Ecto neural progenitor cell (in vitro differentiated cells): ENCODE measurements at places on chromosomes 12 and 14.

DNA sequence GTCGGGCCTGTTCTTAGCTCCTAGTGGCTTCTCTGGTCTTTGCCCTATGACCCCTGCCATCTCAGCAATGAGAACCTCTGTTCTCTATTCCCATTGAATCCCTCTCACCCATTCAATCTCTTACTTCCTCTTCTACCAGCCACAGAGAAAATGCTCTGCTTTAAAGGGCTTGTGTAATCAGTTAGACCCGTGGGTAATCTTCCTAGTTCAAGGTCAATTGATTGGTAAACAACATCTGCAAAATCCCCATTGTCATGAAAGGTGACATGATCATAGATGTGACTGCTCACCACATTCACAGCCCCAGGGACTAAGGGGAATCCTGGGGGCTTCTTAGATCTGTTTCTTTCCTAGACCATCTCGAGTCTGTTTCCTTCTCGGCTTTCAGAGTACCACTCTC is 7.2 kb upstream of the CCDC197 start:
- no peak for DNase-seq

GRCh38 chr14:91911474-91912032 is 35.9 kb downstream of the FBLN5 start:
- no peak for DNase-seq

GRCh38 chr12:132803888-132804287 is 24.8 kb downstream of the GOLGA3 start:
- no peak for DNase-seq

DNA sequence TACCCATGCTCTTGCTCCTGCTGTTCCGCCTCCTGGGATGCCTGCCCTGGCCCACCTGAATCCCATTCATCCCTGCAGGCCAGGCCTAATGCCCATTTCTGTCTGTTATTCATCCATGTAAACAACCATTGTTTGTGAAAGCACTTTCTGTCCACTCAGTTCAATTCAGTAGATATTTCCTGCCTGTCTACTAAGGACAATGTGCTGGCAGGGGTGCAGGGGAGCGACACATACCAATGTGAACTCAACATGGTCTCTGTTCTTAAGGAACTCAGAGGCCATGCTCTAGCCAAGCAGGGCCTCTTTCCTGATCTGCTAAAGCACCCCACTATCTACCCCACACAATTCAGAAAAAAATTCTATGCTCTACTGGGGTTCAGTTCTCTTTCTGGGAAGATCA is 88.5 kb upstream of the ZFP36L1 start:
- no peak for DNase-seq

- DNase-seq = no peak
Measured at GRCh38 chr14:79660053-79660939, 551.0 kb downstream of the DIO2 start.

DNA sequence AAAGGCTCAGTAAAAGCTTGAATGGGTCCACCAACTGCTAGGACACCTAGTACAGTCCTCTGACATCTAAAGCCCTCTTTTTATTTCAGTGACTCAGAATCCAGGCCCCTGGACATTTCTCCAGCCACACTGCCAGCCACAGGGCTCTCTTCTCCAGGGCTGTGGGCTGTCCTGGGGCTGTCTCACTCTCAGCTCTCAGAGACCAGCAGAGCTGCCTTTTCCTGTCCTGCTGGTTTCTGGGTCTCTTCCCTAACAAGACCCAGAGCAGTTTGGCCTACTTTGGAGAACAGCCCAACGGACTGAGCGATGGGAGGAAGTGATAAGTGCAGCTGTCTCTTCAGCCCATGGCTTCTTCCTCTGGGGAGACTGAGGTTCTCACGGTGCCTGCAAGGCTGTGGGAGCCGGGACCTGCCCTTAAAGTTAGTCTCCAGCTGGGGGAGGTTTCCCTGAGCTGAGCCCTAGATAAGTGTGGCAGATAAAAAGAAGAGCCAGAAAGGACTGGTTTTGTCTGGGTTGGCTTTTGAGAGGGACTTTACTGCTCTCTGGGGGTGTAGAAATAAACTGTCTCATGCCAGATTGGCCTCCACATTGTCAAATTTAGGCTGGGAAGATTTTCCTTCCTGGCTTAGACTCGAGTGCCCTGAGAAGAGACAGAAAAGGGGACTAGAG is 979.8 kb downstream of the VRK1 start:
- DNase-seq = no peak

GRCh38 chr14:99253890-99254289 is 18.1 kb downstream of the BCL11B start:
- DNase-seq = no peak

DNA sequence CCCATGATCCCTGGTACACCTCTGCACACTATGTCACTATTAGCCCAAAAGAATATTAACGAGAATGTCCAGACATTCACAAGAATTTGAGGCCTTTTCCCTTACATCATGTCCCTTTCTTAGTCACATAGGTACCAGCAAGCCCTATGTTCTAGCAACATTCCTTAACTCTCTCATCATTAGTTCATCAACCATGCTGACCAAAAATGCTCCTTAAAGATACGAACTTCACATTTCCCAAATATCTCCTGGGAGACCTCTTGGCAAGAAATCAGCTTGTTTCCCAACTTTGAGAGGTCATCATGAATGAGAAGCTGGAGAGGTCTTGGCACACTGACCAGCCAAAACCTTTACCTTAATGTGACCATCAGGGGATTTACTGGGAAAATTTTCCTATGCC is 4.6 kb downstream of the SALL2 start:
- DNase-seq = no peak

- no peak for DNase-seq
Measured at GRCh38 chr12:1213618-1214205, 222.7 kb downstream of the ERC1 start.

- DNase-seq = no peak
Measured at GRCh38 chr14:35879654-35880249, 53.6 kb downstream of the BRMS1L start.

- no peak for DNase-seq
Measured at GRCh38 chr14:65424531-65424930, 12.0 kb downstream of the FUT8 start.

GRCh38 chr14:63438065-63438757 is 105.0 kb downstream of the PPP2R5E start:
- no peak for DNase-seq

DNA sequence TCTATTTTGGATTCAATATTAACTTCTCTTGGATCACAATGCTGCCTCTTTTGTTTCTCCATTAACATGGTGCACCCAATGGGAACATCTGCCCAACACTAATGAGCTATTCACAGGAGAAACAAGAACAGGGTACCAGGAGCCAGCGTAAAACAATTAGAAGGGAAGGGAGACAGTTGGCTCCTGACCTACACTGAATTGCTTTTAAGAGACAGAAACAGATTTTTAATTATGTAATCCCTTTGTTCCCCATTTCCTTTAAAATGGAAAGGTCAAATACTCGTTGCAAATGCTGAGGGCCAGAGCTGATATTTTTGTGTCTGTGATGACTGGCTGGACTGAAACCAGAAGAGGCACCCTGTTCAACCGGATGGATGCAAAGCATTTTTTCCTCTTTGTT is 108.3 kb downstream of the SEC23A start:
- DNase-seq = no peak

DNA sequence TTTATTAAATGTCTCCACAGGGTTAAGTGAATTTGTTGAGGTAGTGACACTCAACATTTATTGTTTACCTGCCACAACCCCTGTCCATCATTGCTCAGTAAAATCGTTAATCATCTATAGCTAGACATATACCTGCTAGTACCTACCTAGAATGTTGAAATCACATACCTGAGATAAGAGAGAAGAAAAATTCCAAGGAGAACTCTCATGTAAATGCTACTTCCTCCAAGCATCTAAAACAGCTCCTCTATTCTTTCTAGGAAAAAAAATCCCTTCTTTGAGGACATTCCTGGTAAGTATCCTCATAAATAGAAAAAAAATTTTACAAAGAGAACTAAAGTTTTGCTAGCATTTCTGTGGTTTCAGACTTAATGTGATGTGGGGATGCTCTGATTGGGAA is 325.1 kb downstream of the DAD1 start:
- no peak for DNase-seq

- DNase-seq = no peak
Measured at GRCh38 chr14:95701846-95702221, 12.1 kb downstream of the TCL1A start.

- no peak for DNase-seq
Measured at GRCh38 chr14:102370305-102370809, 7.6 kb downstream of the TECPR2 start.

DNA sequence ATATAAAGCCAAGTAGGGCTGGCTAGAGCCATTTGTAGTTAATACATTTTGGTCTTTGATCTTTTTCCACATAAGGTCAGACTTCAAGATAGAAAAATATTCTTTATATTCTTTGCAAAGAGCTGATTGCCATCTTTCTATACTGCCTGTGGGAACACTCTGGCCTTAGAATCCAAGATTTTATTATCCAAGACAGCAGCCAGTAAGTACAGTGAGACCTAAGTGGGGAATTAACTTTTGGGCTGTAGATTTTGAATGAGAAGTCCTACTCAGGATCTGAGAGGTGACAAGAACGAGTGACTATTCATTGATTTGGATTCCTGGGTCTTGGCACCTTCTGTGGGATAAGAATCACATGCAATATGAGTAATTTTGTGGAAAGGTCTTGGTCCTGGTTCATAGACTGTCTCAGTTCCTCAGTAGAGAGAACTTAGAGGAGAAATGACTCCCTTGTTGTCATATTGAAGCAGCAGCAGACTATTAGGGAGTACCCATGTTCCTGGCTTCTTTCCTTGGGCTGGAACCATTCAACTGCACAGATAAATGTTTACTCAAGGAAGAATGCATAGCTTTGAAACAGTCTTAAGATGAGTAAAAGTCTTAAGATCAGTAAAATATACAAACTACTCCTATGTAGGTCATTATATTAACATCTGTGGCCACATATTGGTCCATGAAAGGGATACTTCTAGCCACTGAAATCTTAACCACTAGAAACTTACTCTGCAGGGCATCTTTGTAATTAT is 353.8 kb downstream of the RAD51B start:
- no peak for DNase-seq

- no peak for DNase-seq
Measured at GRCh38 chr14:31933716-31934115, 143.4 kb upstream of the ARHGAP5 start.

GRCh38 chr12:79561401-79562132 is 129.2 kb downstream of the PAWR start:
- no peak for DNase-seq

DNA sequence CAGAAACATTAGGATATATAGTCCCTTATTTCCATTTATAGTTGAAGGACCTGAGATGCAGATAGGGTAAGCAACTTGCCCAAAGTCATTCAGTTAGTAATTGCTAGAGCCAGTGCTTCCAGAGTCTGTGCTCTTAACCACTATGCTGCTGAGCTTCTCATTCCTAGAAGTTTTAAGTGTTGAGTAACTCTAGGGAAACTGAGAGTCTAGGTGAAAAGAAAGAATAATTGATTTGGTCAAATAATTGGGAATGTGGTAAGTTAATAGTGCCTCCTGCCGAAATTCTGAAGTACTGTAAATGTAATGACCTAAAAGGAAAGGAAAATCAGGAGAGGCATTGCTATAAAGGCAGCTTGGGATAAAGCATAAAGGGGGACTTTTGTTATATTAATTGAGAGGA is 14.1 kb downstream of the PYROXD1 start:
- no peak for DNase-seq

- DNase-seq = no peak
Measured at GRCh38 chr14:33596211-33597080, 354.4 kb downstream of the EGLN3 start.

DNA sequence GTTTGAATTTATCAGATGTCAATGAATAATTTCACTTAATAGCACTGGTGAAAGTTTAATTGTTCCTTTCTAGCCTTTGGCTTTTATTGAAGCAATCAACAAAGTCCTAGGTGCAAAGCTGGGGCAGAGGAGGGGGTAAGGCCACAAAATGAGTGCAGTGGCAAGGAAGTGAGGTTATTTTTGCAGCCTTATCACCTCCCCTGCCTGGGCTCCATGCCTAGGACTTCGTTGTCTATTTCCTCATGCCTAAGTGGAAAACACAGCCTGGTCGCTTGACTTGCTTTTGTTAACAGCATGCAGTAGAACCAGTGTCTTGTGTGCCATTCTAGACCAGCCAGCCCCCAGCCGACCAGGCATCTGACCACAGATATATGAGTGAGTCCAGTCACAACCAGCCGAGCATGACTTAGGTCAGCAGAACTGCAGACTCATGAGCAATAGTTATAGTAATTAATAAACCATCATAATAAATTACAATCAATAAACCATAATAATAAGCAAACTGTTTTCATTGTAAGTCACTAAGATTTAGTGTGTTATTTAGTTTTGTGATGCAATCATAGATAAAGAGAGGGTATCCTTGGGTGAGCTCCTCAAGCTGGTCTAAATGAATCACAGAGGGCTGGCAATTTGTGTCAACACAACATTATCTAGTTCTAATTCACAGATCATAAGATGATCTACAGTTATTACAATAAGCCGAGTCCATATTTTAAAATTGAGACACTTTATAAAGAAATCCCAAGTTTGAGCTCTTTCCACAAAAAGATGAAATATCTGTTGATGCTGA is 156.8 kb downstream of the GLT1D1 start:
- DNase-seq = no peak

DNA sequence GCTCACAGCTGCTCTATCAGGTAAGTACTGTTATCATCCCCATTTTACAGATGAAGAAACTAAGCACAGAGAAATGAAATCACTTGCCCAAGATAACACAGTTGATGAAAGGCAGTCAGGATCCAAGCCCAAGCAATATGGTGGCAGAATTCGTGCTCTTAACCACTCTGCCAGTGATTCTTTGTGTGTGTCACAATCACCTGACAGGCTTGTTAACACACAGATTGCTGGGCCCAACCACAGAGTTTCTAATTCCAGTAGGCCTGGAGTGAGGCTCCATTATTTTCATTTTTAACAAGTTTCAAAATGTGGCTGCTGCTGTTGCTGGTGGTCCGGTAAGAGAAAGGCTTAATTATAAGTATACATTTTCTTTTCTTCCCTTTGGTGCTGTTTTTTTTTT is 134.2 kb downstream of the TGFB3 start:
- DNase-seq = no peak

GRCh38 chr12:170371-171225 is 43.4 kb downstream of the SLC6A12 start:
- no peak for DNase-seq

- no peak for DNase-seq
Measured at GRCh38 chr12:46686267-46686942, 139.4 kb downstream of the SLC38A4 start.

- DNase-seq = peak; percentile 89
Measured at GRCh38 chr14:36524874-36525745, 5.1 kb upstream of the NKX2-1 start.

- DNase-seq = no peak
Measured at GRCh38 chr12:131915000-131915689, 13.9 kb upstream of the PUS1 start.

- DNase-seq = peak; percentile 85
Measured at GRCh38 chr12:12349711-12350665, at the start of gene MANSC1. Gene MANSC1, minus strand, starts transcription at chr12:12350242. Its CDS starts 6,928 bp downstream, at chr12:12343314.

DNA sequence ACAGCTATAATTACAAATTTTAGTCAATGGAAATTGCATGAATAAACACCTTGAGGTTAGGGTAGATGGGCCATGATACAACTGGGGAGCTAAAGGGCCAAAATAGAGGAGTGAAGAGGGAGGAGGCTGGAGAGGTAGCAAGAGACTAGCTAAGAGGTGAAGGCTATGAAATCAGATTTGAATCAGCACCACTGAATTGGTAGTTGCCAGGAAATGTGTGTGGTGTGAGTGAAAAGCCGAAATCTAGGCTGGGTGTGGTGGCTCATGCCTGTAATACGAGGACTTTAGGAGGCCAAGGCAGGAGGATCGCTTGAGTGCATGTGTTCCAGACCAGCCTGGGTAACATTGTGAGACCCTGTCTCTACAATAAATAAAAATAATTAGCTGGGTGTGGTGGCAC is 22.7 kb downstream of the YY1 start:
- DNase-seq = no peak
